ENCODE measurements at places on chromosomes 7 and 10.

DNA sequence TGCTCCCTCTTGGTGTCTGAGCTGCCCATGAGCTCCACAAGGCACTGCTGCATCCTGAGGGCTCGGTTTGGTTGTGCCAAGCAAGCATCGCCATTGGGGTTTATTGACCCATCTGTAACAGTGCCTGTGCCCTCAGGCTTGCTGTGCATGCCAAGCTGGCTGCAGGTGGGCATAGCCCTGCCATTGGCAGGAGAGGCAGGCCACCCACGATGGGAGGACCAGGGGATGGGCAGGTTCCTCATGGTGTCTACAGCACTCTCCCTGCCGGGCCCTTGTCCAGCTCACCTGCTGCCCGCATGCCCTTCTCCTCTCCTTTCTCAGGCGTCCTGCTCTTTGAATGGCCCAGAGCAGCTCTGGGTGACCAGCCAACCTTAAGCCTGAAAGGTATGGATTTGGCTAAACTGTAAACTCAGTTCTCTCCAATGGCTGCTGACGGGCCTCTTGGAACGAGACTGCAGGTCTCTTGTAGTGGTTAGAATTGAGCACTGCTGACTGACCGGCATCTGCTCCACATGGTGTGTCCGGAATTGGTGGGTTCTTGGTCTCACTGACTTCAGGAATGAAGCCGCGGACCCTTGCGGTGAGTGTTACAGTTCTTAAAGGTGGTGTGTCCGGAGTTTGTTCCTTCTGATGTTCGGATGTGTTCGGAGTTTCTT lies 17.6 kb downstream of the AKR1E2 start:
- DNase-seq: no peak

DNA sequence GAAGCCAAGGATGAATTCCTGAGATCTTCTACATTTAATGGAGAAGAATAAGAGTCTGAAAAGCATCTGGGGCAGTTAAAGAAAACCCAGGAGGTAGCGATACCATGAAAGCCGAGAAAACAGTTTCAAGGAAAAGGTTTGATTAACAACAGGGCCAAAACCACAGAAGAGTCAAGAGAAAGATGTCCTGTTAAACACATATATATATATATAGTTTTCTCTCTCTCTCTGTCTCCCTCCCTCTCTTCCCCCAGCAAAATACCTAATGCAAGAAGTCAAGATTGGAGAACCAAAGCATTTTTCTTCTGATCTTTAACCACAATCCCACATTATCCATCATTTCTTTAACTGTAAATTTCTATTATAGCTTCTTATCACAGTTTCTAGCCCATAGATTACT lies 261.4 kb downstream of the SNX13 start:
- no peak for DNase-seq

GRCh38 chr7:53119514-53119941 lies 84.1 kb downstream of the POM121L12 start:
- no peak for DNase-seq

DNA sequence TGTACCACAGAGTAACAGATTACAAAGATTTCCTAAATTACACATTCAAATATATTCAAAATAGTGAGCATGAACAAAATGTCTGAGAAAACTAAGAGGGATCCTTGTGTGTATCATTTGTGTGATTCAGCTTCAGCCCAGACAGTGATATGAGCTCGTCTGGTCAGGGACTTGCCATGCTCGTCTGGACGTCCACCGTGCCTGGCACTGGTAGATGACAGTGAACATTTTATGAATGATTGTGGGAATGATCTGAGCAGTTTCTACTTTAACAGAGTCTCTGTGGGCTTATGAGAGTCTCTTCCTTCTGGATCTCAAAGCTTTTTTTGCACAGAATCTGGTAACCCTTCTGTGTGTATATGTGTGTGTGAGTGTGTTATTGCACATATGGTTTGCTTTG lies 34.2 kb upstream of the ANKRD2 start:
- DNase-seq: no peak

- DNase-seq: no peak
Observed at GRCh38 chr7:147432079-147432478, 1158.5 kb upstream of the C7orf33 start.

DNA sequence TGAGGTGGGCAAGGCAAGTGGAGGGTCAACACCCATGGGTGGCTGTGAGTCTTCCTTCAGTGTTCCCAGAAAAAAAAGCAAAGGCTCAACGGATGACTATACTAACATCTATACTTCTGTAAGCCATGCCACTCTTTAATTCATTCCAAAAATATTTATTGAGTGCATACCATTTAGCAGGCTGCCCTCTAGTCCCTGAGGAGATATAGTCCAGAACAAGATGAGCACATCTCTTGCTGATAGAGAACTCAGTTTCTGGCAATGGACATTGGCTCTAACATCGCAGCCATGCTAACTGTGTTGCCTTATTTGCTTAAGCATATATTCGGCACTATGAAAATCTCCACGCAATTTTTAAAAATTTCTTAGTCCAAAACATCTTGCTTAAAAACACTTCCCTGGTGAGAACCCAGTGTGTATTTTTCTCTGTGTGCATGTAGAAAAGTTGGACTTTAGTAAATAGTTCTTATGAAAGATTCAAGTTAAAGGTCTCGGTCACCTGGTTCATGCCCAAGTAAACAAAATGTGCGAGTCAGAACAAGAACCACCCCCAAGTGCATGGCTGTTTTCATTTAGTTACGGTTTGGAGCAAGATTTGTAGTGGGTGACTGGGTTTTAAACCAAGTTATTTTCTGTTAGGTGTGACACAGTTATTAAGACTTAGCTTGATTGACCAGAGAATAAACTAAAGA lies 69.8 kb downstream of the MET start:
- DNase-seq: no peak

- DNase-seq: no peak
Observed at GRCh38 chr10:129491123-129491734, 24.2 kb downstream of the MGMT start.

- DNase-seq: no peak
Observed at GRCh38 chr7:40720416-40720815, 585.6 kb downstream of the SUGCT start.

GRCh38 chr7:151845412-151846205 lies 31.3 kb downstream of the PRKAG2 start:
- no peak for DNase-seq

DNA sequence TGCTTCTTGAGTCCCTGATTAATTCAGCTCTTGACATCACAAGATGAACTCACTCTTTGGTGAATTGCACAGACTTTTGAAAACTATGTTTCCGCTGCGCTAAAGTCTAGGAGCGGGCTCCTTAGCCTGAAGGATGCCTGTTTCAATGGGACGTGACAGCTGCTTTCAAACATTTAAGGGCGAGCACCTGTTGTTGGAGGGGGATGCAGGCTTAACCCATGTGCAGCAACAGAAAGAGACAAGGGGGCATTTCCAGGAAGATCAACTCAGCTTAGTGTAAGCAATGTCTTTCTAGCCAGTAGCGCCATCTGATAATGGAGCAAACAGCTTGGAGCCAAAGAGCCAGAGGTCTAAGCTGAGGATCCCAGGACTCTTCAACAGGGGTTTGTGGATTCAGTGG lies 8.4 kb upstream of the PFKFB3 start:
- no peak for DNase-seq

DNA sequence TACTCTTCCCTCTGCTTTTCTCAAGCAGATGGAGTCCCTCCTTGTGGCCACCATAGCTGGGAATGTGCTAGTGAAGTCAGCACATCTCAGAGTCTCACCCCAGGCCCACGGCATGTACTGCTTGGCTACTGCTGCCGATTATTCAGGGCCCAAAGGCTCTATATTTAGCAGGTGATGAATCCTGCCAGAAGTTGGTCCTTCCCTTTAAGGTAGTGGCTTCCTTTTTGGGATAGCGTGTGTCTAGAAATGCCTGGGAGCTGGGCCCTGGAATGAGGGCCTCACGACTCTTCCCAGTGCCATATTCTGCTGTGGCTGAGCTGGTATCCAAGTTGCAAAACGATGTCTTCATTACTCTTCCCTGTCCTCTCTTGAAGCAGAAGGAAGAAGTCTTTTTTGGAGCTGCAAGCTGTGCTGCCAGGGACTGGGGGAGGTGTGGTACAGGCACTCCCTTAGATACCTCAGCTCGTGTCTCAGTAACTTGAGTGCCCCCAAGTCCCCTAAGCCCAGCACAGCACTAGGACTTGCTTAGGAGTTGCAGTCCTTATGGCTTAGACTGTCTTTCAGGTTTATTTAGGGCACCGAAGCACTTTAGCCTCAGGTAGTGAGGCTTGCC lies 100.1 kb downstream of the ADAM22 start:
- DNase-seq: no peak

- no peak for DNase-seq
Observed at GRCh38 chr10:11429439-11430052, 181.9 kb downstream of the USP6NL start.

- peak; percentile 70 for DNase-seq
Observed at GRCh38 chr10:125123476-125124114, 36.8 kb downstream of the CTBP2 start.

DNA sequence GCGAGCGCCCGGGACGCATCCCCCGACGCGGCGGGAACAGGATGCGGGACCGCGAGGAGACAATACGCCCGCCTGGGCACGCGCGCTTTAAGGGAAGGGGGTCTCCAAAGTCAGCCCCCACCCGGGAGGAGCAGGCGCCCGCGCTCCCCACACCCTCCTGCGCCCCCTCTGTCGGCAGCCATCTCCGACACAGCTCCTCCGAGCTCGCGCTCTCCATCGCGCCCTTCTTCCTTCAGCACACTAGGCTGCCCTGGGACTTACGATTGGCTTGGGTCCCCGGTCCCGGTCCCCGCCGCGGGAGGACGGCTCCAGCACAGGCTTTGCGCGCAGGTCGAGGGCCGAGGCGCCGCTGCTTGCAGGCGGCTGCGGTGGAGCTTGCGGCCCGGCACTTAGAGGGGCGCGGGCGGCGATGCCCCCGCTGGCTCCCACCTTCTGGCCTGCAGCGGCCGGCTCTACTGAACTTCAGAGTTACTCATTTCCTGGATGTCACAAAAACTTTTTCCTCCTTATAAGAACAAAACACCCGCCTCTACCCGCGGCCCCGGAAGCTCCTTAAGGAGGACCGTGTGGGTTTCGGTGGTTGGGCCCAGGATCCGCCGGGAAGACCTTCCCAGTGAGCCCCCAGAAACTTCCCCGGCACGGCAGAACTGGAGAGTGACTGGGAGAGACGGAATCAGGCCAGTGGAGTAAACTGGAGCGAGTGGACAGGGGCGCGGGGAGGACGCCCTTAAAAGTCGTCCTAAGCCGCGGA lies at the start of gene ITPRIP:
TSS of gene ITPRIP (minus strand) at position 481 of the 751 bp plus-strand sequence. CDS start 22,414 bp downstream, outside the sequence.
- DNase-seq: peak; percentile 30

DNA sequence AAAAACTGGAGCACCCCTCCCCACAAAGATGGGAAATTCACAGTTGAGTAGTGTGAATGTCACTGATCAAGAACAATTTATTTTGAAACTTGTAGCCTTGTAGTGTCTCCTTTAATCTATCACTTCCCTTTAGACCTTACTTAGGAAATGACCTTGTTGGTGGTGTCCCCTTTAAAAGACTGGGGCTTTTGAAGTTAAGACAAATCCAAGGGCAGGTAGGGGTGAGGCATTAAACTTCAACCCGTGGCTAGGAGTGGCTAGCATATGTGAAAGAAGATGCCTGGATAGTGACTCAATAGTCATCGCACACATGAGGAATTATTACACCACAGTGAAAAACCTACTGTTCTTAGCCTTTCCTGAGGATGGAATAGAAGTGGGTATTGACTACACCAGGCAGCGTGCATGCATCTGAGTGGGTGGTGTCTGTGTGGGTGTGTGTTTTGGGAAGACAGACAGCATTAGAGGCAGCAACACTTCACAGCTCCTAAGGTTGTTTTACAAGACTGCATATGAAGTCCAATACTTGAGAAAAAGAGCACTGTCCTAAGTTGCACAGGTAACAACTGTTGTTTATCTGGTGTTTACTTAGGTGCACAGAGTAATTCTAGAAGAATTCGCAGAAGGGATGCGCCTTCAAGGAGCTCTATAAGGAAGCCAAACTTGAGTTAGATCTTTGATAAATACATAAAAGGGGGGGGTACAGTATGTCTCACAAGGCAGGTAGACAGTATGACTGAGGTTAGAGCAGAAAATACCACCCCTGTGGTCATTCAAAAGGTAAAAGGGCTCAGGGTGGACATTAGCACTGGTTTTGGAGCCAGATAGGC lies 32.9 kb downstream of the ABLIM1 start:
- DNase-seq: no peak

- DNase-seq: no peak
Observed at GRCh38 chr10:8768852-8769251, 714.4 kb downstream of the GATA3 start.

- DNase-seq: no peak
Observed at GRCh38 chr10:102280397-102281101, 35.2 kb downstream of the GBF1 start.

DNA sequence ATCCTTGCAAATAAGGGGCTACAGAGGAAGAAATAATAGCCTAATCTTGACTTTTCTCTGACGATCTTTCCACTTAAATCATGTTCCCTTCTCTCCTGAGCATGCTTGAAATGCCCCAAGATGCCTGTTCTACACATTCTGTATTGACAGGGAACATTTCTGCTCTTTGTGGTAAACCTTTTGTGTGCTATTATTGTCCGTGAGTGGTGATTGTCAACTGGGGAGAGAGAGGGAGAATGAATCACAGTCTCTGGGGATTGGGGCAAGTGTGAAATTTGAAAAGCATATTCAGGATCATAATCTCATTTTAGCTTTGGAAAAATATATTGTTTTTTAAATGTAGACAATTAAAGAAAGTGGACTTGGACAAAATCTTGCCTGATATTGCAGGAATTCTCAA lies 20.6 kb downstream of the UBTD1 start:
- no peak for DNase-seq

- DNase-seq: no peak
Observed at GRCh38 chr7:69656890-69657289, 58.6 kb downstream of the AUTS2 start.

DNA sequence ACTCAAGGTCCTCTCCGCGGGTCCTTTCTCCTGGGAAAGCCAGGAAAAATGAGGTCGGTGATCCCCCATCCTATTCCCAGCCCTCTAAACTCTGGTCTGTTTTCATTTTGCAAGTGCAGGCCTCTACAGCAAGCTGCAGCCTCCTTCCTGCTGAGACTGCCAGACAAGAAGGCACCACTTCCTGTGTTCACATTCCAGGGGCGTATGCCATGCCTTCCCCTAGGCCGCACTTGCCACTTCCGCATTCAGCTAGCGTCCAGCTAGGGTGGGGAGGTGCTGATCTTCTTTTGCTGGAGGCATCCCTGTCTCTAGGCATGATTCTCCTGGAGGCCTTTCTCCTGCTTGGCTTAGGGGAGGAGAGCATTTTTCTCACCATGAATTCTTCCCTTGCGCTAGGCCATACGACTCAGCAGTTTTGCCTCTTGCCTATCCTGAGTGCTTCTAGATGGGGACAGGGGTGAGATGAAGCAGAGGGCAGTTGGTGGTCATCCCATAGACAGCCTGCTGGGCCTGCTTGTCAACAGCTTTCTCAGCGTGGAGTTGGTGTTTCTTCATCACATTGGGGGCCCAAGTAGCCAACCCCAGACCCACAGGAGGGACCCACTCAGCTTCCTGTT lies 328.9 kb downstream of the RPS24 start:
- no peak for DNase-seq
